Activated CD8-positive, alpha-beta memory T cell treated with anti-CD3 and anti-CD28 coated beads, Interleukin-2, amount 50 U/mL, for 4 hours (primary cell): ENCODE measurements at places on chromosomes 13 and 19.

DNA sequence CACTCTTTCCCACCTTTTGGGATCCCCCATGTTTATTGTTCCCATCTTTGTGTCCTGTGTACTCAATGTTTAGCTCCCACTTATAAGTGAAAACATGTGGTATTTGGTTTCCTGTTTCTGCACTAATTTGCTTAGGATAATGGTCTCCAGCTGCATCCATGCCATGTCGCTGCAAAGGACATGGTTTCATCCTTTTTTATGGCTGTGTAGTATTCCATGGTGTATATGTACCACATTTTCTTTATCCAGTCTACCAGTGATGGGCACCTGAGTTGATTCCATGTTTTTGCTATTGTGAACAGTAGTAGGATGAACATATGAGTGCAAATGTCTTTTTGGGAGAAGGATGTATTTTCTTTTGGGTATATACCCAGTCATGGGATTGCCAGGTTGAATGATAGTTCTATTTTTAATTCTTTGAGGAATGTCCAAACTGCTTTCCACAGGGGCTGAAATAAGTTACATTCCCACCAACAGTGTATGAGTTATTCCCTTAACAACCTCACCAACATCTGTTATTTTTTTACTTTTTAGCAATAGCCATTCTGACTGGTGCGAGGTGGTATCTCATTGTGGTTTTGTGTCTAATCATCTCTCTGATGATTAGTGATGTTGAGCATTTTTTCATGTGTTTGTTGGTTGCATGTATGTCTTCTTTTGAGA is 55.7 kb upstream of the MEDAG start:
- no peak for DNase-seq

GRCh38 chr13:99277629-99278028 is 19.4 kb upstream of the GPR18 start:
- no peak for DNase-seq

DNA sequence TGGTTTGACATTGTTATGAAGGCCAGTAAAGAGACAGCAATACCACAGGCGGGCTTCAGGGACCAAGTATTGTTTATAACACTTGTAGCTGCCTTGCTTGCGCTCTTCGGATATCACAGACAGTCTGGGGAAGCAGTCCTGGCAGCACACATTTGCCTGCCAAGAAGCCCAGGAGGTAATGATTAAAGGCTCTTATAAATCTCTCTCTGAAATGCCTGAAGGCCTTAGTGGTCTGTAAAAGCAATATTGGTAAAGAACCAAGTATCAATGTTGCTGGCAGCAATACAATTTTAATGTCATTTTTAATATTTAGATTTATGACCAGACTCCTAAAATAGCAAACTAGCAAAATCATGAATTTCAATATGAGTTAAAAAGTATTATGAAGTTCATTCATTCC is 1312.4 kb downstream of the PCDH9 start:
- DNase-seq, result no peak

- DNase-seq, result peak; percentile 90
Measured at GRCh38 chr19:6674868-6675305, 4.9 kb upstream of the TNFSF14 start.

GRCh38 chr13:32938907-32939306 is 77.3 kb upstream of the KL start:
- DNase-seq, result no peak

- DNase-seq, result no peak
Measured at GRCh38 chr19:48968179-48968661, 3.1 kb downstream of the FTL start.

GRCh38 chr19:51055866-51056265 is 9.0 kb downstream of the KLK13 start:
- DNase-seq, result no peak

GRCh38 chr19:8641908-8642547 is 11.6 kb downstream of the NFILZ start:
- DNase-seq, result no peak
